ENCODE measurements at places on chromosomes 12 and 14.

- DNase-seq: peak; percentile 95
Measured at GRCh38 chr12:131896811-131897270, 2.4 kb downstream of the ULK1 start.

DNA sequence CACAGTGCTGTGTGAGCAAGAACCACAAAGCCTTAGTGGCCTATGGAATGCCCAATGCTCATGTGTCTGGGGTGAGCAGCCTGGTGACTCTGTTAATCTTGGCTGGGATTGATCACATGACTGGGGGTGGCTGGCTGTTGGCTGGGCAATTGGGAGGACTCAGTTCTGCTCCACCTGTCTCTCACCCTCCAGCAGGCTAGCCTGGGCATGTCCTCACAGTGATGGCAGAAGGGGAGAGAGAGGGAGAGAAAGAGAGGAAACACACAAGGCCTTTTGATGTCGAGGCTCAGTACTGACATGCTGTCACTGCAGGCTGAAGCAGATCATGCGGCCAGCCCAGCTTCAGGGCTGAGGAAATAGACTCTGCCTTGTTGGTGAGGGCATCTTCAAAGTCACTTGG lies 136.8 kb downstream of the TBX5 start:
- no peak for DNase-seq

GRCh38 chr12:65924716-65925115 lies 100.4 kb downstream of the HMGA2 start:
- no peak for DNase-seq

DNA sequence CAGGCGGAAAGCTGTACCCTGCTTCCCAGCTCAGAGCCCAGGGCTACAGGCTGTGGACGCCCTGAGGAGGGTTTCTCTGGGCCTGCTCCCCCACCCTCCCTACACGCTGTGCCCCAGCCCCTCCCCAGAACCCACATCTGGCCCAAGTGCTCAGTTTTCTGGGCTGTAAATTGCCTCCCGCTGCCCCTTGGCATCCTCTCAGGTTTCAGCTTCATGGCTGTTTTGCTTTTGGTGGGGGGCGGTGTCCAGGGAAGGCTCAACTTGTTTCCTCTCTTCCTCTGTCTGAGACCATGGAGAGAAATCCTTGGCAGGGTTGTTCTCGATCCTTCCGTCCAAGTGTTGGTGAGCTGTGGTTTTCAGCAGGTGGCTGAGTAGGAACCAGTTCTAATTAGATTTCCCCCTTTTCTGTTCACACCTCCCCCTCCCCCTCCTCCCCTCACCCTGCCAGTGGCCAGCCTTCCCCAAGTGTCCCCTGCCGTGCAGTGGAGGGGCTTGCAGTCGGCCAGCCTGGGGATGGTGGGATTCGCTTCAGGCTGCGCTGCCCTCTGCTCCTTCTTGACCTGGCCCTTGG lies 61.8 kb downstream of the TSPAN9 start:
- DNase-seq: no peak

DNA sequence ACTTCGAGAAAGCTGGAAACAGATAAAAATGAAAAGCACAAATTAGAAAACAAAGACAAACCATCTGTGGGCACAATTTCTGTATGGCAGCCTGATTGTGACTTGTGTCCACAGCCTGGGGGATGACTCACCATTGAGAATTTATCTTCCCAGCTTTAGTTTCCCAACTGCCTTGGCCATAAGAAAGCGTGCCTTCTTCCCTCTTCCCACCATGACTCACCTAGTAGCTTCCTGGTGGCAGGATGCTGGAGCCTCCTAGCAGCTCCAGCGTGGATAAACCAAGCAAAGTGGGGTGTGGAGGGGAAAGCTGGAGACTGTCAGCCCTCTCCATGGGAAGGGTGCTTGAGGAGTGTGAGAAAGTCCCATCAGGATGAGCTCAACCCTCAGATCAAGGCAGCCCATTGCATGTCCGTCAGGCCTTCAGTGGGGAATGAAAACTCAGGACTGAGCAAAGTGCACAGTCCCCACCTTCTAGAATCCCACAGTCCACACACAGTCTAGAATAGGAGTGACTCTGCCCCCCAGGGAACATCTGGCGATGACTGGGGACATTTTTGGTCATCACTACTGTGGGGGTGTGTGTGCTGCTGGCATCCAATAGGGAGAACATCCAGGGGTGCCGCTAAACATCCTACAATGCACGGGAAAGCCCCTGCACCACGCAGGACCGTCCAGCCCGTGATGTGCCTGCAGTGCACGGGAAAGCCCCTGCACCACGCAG lies 22.4 kb upstream of the SERPINA6 start:
- peak; percentile 90 for DNase-seq

- peak; percentile 91 for DNase-seq
Measured at GRCh38 chr12:7108796-7109571, at the start of gene C1RL. Gene C1RL, minus strand, starts transcription at chr12:7109214. Its CDS starts 34 bp downstream, at chr12:7109180.

- DNase-seq: peak; percentile 29
Measured at GRCh38 chr12:18546399-18546798, 191.4 kb downstream of the PLCZ1 start.

GRCh38 chr12:94103986-94104385 lies 44.4 kb upstream of the PLXNC1 start:
- no peak for DNase-seq

Measured in GM03348 (cell line).